ENCODE measurements at places on chromosomes 5 and 9.

DNA sequence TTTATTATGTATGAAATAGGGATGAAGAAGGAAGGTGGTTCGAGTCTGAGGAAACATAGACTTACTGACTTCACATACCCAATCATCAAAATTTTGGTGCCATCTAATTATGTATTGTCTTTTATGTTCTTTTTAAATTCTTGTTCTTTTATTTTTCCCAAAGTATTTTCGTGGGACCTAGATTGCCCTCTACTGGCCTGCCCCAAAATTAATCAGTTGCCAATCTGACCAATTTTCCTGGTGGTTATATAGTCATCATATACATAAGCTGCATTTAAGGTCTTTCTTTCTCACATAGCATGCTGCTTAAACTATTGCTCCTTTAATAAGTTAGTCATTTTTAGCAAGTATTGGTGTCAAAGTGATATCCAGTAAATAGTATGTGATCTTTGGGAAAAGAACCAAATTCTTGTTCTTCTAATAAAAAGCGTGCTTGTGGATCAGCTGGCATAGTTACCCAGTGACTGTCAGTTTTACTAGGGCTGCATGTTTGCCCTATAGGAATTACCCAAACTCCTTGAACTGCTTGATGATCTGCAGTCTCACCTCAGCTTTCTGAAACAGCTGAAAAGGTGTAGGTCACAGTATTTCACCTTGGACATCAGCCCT, 223.5 kb downstream of the SH3GL2 start:
- DNase-seq = no peak

DNA sequence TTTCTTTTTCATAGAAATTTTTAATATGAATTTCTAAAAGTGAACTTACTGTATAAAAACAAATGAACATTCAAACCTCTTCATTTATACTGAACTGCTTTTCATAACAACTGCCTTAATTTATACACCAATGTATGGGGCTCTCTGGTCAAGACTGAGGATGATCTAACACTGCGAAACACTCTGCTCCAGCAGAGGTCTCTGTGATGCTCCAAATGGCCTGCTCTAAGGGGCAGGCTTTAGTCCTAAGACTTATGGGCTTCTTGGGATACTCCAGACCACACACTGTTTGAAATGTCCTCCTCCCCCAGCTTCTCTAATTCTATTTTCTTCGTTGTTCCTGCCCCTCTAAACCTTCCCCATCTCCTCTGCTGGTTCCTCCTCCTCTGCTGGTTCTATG, 58.5 kb downstream of the LIFR start:
- no peak for DNase-seq

- no peak for DNase-seq
These were observed 112.8 kb upstream of the CDH12 start for GRCh38 chr5:22965960-22966359.

GRCh38 chr5:37940931-37941623, 101.2 kb upstream of the GDNF start:
- no peak for DNase-seq

- DNase-seq = no peak
These were observed 169.7 kb upstream of the TBCA start for GRCh38 chr5:77945874-77946273.

GRCh38 chr5:165139262-165139661, 1633.8 kb downstream of the MAT2B start:
- no peak for DNase-seq
